ENCODE measurements at places on chromosomes 3 and 15.

DNA sequence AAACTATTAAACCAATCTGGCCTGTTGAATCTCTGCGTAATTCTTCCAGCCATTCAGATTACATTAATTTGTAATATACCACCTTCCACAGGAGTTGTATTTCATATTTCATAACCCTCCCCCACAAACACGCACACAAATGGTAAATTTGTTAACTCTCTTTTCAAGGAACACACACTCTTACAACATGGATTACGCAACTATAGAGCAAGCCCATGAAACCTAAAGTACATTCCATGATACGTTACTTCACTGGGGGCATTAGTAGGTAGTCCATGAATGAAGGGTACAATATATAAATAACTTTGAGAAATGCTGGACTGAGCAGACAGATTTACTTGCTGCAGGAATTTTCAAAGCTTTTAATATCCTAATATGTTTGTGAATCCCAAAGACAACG, 65.0 kb downstream of the TRIM69 start:
- DNase-seq = no peak

- no peak for DNase-seq
Observed at GRCh38 chr3:113275929-113276750, 64.8 kb downstream of the BOC start.

DNA sequence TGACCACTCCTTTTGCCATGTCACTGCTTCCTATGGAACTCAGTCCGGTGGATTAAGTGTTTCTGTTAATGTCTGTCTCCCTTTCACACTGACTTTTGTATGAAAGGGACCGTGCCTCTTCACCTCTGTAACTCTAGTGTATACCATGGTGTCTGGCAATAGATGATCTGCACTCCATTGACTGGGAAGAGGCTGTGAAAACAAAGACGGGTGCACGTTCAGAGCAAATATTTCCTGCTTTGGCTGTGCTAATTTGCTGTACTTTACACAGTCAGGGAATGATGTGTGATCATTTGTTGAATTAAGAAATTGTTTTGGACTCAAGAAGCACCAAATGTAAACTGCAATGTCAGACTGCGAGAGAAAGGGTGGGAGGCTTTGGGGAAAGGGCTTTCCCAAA, 315.2 kb downstream of the RORA start:
- DNase-seq = no peak

GRCh38 chr15:50057196-50057595, 61.8 kb downstream of the ATP8B4 start:
- DNase-seq = no peak

DNA sequence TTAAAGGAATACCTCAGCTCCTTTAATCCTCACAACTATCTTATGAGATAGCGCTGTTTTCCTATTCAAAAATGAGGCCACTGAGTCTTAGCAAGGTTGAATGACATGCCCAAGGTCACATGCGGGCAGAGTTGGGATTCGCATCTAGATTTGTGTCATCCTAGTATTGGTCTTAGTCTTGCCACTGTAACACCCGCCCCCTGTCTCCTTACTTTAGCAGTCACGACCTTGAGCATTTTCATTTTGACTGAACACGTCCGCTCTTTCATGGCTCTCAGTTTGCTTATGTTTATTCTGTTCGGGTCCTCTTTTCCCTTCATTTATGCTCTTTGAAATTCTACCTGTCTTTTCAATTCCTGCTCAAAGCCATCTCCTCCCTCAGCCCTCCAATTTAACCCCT, 112.5 kb upstream of the CADPS start:
- DNase-seq = no peak

- peak; percentile 66 for DNase-seq
Observed at GRCh38 chr3:141940194-141940776, 63.8 kb downstream of the ATP1B3 start.

DNA sequence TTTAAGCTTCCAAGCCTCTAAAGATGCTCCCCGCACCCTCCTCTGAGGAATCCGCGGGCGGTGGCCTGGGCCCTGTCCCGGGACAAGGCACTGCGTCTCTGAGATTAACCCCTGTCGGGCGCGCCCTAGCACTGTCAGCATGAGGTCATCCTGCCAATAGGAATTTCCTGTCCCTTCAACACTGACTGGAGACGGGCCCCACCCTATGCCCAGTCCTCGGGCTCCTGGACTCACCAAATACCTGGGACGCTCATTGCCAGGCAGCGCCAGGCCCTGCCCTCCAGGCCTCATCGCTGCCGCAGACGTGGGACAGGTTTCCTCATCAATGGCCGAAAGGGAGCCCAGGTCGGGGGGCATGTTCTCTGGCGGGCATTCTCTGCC, 67.6 kb upstream of the SH3GL3 start:
- no peak for DNase-seq

- no peak for DNase-seq
Observed at GRCh38 chr15:45113380-45113990, 487 bp downstream of the DUOX2 start.

DNA sequence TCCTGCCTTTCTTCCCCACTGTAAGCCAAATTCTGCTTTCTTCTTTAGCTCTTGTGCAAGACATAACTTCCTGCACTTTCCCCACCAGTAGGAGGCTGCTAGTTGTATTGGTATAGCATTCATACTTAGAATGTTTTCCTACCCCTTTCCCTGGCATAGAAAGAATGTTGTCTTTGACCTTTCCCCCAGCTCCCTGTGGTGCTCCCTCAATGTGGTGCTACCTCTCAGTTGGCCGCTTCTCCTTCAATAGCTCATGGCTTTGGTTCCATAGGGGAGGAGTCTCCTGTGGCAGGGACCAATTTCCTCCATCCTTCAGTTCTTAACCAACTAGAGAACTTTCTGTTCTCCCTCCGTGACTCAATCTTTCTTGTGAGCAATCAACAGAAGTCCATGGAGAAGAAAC, 67.5 kb upstream of the AKAP13 start:
- DNase-seq = no peak

GRCh38 chr3:165642761-165643420, 194.3 kb downstream of the BCHE start:
- DNase-seq = no peak

DNA sequence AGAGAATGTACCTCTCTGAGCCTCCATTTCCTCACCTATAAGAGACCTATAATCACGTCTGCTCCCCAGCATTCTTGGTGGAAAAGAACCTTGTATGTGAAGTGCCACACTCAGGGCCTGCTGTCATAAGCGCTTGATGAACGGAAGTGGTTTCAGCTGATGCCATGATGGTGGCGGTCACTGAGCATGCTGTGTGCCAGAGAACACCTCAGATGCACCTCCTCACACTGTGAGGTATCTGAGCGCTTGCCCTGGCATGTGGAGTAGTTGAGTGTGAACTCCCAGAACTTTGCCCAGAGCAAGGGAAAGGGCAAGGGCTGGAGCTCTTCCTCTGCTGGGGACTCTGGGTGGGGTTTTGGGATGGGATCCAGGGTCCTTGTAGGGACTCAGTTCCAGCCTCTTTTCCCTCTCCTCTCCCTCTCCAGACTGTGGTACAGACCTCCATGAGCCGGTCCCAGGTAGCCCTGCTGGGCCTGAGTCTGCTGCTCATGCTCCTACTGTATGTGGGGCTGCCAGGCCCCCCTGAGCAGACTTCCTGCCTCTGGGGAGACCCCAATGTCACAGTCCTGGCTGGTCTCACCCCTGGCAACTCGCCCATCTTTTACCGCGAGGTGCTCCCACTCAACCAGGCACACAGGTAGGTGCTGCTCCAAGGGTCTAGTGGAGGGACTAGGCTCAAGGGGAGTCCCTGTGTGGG, 2.7 kb downstream of the ABHD14A start:
- DNase-seq = no peak
